ENCODE measurements at places on chromosomes 1 and 21.

- no peak for DNase-seq
Observed at GRCh38 chr1:87565861-87566260, 237.2 kb downstream of the LMO4 start.

DNA sequence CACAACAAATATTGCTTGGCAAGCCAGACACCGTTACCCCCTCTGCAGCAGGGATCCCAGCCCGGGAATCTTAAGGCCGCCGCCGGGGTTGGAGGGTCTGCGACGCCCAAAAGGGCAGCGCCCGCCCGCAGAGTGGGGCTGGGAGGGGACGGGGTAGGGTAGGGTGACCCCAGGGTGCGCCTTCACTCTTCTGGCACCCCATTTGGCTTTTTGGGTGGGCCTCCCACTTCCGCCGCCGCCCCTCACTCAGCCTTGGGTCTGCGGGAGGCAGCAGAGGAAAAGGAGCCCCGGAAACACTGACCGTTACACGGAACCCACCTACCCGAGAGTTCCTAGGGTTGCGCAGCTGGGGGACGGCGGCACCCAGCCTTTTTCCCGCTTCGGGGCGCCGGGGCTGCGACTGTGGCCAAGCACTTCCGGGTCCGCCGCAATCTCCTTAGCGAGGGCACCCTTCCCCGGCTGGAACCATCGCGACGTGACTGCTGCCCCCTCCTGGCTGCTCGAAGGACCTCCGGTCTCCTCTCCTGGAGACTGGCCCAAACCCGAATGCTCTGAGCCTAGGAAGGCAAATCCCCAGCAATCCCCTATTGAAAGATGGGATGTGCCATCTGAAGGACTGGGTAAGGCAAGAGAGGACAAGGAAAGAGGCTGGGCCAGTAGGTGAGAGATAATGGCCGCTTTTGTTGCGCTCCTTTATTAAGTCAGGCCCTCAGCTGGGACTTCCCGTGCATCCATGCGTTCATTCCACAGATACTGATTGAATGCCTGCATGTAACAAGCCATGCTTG is at the start of gene PIGC:
PIGC (minus strand) TSS at position 404 of the 788 bp plus-strand sequence. CDS start 1,447 bp downstream, outside the sequence.
- DNase-seq = peak; percentile 56

GRCh38 chr1:212166244-212166643 is 119.0 kb upstream of the PPP2R5A start:
- no peak for DNase-seq

DNA sequence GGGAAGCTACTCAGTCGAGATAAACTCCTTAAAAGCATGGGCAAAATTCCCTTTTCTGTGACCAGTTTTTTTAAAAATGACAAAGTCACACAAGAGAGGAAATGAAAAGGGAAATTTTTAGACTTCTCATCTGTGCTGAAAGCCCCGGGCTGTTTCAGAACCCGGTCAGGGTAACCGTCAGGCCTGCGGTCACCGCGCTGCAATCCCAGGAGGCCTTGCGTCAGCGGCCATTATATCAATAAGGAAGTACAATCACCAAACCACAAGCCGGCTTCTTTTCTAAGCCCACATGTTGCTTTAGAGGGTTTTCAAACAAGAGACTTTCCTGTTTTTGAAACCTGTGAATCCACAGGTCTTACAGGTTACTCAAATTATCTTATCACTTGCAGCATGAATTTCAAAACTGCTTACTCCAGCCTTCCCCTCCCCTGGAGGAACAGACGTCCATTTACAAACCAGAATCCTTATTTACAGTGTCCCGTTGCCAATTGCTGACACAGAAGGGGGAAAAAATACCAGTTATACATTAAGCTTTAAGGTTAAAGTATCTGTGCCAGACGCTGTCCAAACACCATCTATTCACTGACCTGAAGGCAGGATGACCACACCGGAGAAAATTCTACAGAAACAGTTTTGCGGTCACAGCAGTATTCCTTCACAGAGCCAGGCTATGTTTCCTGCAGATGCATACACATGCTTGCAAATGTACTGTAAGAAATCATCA is 165.3 kb downstream of the TOMM20 start:
- no peak for DNase-seq

- no peak for DNase-seq
Observed at GRCh38 chr1:12080773-12081556, 17.9 kb downstream of the TNFRSF8 start.

- DNase-seq = no peak
Observed at GRCh38 chr1:163813251-163813650, 491.5 kb downstream of the NUF2 start.

GRCh38 chr1:223417444-223417843 is 24.2 kb downstream of the CCDC185 start:
- no peak for DNase-seq

DNA sequence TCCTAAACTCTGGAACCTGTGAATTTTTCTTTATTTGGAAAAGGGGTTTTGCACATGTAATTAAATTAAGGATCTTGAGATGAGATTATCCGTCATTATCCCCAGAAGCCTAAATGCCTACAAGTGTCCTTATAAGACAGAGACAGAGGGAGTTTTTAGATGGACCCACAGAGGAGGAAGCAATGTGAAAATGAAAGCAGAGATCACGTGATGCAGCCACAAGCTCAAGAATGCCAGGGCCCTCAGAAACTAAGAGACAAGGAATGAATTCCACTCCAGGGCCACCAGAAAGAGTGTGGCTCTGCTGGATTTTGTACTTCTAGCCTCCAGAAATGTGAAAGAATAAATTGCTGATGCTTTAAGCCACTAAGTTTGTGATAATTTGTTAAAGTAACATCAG is 183.6 kb upstream of the UBE2U start:
- DNase-seq = peak; percentile 87

DNA sequence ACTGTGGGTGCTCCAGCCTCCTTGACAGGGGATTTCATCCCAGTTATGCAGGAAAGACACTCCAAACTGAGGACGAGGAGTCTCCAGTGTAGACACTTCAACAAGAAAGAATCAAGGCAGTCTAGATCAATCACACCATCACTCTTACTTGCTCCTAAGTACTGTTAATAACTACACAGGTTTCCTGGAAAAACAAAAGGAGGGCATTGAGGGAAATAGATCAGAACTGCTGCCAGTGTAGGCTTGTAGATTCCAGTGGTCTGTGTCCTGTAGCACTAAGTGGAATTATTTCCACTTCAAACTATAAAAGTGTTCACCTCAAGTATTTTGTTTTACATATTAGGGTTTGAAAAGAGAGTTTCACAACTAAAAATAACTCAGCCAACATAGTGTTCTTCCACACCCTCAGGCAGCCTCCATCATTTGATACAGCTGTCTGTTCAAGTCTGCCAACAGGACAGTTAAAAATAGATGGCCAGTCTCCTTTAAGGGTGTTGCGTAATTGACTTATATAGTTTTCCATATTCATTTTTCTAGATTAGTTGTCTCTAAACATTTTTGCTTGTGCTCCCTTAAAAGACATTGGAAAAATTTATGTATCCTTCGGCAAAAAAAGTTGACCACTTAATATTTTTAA is 32.0 kb upstream of the AGL start:
- DNase-seq = no peak

GRCh38 chr1:101128211-101128727 is 102.7 kb upstream of the DPH5 start:
- no peak for DNase-seq

Data from NCI-H524 (cell line).